CD14-positive monocyte (primary cell): ENCODE measurements at places on chromosomes 1 and 21.

DNA sequence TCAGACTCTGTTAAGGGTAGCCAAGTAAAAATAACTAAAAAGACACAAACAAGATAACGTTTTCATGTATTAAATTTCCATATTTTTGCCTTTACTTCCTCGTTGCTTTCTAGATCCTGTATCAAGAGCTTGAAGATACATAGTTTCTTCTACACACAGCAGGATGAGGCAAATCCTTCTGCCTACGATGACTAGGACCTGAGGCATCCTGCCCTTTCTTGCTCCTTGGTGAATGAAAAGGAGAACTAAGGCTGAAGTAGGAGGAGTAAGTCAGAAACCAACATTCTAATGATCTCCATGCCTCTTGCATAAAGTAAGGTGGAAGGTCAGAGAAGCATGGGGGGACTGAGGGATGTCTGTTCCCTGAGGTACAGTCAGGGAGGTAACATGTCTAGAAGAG, 102.6 kb downstream of the GPATCH2 start:
- DNase-seq = no peak

DNA sequence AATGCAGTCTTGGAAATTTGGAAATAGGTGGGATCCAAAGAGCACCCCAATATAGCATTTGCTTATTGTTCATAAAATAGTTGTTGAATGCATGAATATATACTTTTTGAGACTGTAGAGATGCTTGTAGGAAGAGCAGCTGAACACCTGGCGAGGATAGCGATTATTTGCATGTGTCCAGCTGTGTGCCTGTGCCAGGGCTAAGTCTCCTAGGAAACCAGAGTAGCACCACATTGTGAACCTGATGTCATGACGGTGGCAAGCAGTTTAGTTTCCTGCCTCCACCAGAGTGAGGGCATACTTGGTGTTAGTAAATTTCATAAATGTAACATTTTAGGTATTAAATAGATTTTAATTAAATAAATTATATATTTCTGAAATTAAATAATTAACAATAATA, 37.3 kb upstream of the IRF2BP2 start:
- DNase-seq = no peak

DNA sequence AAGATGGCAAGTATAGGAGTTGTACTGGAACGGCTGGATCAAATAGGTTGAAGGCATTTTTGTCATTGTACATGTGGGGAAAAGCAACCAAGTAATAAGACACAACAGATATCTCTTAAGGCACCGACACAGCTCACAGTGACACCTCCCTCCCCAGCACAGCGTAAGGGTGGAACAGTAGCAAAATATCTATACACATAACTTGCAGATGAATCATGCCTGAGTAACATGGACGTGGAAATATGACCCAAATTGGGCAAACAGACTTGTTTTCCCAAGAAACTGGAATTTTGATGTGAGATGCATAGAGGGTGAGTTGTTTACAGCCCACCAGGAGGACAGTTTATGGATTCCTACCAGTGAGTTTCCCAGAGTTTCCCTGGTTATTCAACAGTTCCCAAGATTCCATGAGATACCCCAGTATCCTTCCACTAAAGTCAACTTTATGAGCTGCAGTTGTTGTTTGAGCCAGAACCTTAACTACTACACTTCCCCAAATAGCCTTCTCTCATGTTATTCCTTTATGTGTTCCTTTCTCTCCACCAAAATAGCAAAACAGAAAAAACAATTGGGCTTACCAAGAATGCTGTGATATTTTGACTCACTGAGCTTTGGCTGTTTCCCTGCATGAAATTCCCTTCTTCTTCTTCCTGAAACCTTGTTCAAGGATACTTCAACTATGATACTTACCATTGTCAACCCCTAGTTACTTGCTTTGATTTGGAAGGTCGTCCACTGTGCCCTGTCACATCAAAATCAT, 7.1 kb upstream of the DR1 start:
- DNase-seq = no peak

- DNase-seq = no peak
Observed at GRCh38 chr21:40162075-40162474, 294.8 kb downstream of the PCP4 start.

DNA sequence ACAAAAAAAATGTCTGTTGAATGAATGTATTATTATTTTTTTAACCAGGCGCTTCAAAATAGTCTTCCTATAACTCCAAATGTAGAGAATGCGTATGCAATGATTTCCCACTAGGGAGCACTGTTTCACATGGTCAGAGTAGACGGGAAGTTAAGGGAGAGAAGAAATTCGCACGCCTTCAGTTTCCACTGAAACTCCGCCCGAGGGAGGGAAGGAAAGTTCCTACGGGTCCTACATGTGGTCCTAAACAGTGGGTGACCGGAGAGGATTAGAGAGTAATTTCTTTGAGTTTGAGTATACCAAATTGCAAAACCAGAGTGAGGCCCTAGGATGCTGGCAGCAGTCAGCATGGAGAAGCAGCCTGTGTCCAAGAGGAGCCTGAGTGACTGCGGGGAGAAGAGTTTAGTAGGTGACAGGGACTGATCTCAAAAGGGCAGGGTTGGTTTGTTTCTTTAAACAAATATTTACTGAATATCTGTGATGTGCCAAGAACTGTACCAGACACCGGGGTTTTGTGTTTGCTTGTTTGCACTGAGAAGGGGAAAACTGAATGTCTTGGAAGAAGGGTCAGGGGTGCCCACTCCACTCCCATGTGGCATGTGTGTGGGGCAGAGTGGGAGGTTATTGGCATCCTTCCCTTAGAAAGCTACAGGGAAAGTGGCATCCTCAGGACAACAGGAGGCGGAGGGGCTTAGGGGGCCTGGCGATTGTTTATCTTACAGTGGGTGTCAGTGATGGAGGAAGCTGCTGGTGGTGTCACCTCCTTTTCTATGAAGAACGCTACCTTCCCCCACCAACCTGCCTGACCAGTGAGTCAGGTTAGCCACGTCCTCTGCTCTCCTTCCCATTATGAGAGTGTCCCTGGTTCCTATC, 22.8 kb downstream of the RNU5D-1 start:
- peak; percentile 43 for DNase-seq

DNA sequence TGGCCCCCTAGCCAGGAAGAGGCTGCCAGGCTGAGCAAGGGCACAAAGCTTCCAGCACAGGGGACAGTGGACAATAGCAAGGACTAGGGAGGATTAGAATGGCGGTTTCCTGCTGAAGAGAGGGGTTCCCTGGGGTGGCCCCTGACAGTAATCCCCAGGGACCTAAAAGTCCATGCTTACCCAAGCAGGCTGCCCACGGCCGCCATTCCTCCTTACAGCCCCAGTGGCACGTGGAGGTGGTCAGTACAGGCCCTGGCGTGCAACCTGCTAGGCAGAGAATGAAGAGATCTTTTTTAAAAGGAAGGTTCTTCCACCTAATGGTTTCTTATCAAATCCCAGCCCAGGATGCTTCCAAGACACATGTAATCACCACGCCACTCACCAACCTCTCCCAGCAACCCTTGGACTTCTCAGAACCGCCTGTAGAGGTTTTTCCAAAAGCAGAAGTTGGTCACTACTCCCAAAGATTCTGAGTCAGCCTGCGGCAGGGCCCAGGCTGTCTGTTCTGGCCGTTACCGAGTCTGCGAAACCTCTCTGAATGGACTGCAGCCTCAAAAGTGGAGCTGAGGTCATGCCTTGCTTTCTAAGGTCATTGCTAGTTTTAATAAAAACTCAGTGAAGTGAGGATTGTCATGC, 926 bp downstream of the MRPL55 start:
- peak; percentile 82 for DNase-seq
